ENCODE measurements at places on chromosomes 7 and 10.

DNA sequence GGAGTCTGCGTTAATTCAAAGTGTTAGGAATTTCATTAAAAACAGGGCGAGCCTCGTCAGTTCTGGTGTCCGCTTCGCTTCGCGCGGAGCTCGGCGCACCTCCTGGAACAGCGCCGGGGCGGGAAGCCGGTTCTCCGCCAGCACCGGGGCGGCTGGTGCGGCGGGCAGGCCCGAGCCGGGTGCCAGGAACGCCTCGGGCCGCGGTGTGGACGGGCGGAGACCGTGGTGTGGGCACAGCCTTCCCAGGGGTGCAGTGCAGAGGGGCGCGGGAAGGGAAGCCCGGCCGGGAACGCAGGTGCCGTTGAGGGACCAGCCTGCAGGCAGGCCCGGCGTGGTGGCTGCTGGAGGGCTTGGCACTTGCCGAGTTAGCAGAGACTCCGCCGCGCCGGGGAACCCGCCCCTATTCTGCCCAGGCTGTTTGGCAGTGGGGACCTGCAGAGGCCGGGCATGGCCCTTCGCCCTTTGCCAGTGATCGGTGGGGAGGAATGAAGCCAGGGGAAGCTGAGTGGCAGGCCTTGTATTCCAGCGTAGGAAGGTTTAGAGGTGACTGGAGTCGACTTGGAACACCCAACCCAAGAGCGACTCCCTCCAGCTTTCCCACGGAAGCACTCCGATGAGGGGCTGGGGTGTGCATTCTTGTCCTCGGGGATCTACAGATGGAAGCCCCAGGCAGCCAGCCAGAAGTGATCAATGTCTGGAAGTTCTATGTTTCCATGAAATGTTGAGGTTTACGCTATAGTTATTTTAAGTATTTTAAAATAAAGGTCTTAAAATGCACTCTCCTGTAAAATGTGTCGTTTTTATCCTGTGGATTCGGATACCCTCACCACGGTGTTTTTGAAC lies 945 bp upstream of the RHEB start:
- no peak for DNase-seq

GRCh38 chr10:36489611-36490228 lies 635.7 kb upstream of the ANKRD30A start:
- no peak for DNase-seq

DNA sequence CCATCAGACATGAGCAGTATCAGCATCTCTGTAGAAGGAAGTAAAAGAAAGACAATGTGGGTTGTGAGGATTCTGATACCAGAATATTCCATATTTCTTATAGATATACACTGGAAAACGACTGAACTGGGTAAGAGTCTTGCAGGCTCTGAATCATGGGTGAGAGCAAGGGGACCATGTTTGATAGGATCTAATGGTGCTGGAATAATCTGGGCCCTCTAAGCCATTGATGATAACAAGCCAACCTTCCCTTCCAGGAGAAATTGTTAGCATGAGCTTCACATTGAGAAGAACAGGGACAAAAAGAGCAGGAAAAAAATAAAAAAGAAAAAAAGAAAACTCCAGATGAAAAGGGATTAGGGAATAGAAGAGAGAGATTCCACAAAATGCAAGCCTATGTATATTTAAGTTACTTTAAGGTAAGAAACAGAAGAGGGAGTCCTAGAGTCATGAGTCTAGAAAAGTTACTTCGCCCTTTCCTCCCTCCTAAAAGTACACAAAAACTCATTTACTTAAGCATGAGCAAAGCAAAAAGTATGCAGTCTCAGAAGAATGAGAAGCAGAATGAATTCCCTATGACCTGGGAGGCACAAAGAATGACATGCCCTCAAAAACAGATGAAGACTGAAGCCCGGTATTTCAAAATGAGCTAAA lies 181.9 kb downstream of the TMEM26 start:
- no peak for DNase-seq

DNA sequence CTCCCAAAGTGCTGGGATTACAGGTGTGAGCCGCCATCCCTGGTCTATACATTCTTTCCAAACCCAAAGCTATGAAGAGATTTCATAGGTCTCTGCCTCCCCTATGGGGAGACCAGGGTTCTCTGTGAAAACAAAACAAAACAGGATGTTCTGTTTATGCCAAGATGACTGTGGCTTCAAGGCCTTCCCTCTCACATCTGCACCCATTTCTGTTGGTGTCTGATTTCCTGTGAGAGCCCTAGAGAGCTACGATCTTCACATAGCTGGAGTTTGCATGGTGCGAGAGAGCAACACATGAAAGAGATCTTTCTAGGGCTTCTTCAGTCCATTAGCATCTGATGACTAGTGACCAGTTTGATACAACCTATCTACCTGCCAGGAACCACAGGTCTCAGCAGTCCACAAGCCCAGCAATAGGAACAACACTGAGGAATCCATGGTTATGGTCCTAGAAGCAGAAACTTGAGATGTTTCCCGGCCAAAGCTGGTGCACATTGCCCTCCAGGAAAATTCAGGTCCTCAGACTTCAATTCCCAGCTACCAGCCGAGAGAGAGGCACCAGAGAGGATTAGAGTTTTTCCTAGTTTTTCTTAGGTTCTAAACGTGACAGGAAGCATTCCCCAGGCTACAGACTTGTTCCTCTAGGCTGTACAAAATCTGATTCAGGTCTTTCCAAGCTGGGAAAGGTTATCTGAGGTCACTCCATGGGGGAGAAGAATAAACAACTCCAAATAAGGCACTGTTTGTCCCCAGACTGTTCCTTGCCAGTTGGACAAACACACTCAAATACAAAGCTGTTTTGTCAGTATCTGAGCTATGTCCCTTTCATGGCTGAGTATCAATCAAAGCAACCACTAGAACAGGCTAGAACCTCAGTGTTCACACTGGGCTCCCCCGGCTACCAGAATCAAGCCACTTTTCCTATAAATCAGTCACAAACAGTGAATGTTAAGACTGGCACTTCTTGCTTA lies 259.7 kb downstream of the CALN1 start:
- DNase-seq = no peak

DNA sequence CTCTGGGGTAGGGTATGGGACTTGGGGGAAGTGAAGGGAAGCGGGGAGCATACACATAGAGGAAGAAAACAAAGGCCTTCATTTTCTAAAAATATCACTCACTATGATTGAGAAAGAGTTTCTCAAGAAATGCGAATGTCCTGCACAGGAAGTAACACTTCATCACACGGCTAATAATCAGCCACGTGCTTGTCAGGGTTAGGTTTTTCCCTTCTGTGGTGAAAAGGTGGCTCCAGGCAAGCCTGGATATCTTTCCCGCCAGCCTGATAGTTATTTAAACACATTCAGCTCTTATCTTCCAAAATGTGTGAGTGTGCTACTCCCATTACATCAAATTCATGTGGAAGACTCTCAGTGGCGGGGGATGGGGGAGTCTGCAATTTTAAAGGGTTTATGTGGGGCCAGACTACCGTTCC lies 166.4 kb upstream of the ADO start:
- DNase-seq = no peak

DNA sequence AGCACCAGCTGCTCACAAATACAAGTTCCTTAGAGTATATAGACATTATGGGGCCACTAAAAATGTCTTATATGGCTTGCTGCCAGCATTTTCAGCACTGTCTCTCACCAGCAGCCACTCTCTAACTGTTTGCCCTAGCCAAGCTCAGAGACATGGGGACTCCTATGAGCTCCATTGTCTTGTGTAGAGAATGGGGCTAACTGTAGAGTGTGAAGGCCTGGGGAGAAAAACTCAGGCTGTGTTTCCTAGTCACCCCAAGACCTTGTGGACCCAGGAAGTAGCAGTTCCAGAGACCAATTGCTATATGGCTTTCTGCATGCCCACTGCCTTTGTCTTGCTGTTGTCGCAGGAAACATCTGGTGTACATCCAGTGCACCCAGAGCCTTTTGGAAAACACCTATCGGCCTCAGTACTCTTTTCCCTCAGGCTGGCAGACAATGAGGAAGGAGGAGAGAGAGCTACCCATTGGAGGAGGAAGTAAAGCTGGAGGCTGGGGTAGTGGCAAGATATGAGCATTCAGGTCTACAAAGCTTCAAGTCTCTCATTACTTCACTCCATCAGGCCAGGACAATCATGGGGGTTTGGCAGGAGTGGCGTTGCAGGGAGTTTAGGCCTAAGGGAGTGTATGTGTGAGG lies 28.4 kb downstream of the ENTPD1 start:
- DNase-seq = no peak

DNA sequence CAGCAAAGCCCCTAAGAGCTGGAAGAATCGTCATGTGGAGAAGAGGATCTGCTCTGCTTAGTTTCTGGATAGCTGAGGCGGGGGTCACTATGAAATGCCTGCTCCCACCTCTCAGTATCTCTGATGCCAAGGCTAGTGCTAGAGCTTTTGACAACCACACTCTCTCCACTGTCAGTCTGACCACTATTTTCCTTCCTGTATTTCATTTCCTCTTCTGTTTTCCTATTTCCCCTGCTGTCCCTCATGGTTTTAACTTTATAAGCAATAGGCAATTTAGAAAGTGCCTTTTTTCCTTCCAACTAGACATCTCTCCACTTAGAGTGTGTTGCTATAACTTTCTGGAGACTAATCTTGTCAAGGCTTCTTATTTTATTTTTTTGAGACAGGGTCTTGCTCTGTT lies 23.6 kb downstream of the C7orf57 start:
- DNase-seq = no peak

DNA sequence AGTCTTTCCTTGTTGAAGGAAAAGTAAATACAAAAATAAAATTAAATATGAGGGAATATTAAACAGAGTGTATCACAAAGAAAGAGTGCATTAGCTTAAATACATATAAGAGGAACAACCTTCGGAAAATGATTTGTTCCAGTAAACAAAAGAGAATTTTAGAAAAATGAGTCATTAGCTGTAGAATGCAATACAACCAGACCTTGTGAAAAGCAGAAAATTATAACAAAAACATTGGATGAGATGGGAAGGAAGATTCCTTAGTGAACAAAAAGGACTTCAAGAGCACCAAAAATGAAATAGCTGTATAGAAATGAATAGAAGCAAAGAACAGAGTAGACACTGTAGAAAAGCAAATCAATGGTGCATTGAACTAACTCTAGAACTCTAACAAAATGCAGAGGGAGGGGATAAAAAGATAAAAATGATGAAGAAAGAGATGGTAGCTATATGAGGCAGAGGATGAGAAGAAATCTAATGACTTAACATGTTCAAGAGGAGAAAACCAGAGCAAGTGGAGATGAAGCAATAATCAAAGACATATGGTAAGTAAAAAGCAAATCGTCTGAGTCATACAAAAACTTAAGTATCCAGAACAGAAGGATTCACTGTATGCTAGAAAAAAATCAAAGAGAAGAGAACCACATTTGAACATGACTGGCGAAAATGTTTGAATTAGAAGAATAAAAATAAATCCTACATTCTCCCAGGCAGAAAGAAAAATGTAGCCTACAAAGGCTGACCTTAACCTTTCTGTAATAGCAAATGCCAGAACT lies 190.5 kb downstream of the TMEM26 start:
- no peak for DNase-seq

DNA sequence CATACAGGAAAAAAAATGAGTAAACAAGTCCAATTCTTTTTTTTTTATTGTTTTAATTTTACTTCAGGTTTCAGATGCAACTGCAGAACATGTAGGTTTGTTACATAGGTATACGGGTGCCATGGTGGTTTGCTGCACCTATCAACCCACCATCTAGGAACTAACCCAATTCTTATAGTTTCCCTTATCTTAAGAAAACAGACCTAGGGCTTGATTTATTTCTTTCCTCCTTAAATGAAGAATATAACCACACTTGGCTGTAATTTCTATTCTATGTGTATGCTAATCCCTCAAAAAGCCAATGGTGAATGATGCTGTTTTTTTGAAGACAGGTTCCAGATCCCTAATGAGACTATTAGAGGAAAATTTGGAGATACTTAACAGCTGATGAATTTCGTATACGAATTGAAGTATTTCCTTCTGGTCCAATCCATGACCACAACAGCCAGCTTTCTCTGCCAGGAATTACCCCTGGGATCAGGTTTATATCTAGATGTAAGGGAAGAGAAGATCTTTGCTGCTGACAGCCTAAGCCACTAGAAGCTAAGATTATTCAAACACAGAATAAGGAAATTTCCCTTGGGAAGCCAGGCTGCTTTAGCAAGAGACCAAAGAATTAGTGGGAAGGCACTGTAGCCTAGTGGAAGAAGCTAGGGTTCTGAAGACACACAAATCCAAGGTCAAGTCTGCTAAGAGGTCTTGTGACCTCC lies 115.8 kb downstream of the INHBA start:
- DNase-seq = no peak

GRCh38 chr7:113548137-113548536 lies 370.7 kb downstream of the PPP1R3A start:
- no peak for DNase-seq

DNA sequence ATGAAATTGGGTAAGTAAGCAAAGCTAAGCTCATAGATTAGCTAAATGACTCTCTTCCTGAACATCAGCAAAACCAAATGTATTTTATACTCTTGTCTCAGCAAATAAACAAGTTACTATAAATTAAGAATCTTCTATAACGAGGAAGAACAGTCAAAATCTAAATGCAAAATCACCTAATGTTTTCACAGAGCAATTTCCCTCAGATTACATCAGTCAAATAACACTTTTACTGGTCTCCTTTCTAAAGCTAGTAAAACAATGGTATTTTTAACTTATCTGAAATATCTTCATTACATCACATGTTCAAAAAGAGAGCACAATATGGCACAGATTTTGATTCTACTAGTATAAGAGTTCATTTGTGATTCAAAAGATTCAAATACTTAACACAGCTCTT lies 16.5 kb upstream of the GPR22 start:
- no peak for DNase-seq

DNA sequence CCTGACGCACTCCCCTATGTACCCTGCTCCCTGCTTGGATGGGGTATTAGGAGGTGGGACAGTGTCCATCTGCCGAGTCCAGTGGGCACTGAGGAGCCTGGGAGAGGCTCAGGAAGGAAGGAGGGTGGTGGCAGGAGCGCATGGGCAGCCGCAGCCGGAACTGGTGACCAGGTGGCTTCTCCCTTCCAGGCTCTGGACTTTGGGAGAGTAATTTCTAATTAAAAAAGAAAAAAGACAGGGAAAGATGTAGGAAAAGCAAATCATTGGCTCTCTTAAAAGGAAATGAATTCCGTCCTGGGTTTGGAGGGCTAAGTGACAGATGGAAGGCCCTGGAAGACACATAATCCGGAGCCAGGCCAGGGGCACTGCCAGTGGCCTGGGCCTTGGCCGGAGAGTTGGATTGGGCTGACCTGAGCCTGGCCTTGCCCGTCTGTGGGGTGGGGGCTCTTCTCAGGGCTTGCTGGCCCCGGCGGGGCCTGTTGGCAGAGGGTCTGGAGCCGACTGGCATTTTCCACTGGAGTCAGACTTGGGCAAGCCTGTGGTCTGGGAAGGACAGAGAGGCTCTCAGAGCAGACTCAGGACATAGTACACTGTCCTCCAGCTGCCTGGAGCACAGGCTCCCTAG lies 63.0 kb downstream of the NEURL1 start:
- DNase-seq = no peak

DNA sequence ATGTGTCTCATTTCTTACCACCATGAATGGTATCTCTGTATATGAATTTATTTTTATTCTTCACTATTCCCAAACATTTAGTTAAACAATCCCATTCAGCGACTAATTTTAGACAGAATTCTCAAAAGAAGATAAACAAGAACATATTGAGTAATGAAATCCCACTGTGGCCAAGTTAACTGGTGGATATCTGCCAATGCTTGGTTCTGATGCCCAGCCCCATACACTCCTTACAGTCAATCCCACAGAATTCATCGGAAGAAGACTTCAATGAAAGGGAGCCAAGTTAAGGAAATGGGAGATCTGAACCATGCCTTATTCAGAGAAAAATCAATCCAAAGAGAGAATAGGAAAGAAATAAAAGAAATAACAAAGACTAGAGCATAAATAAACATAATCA lies 518.0 kb downstream of the XPNPEP1 start:
- no peak for DNase-seq
